ENCODE measurements at places on chromosomes 3 and 15.

GRCh38 chr3:21392526-21392925 is 358.5 kb downstream of the ZNF385D start:
- no peak for DNase-seq

GRCh38 chr15:79090487-79091203 is at the start of gene RASGRF1:
Gene RASGRF1 (minus strand): TSS chr15:79090780. CDS start chr15:79090498, 282 bp downstream.
- peak; percentile 26 for DNase-seq

- no peak for DNase-seq
Observed at GRCh38 chr3:52843108-52843865, 8.5 kb upstream of the MUSTN1 start.

- no peak for DNase-seq
Observed at GRCh38 chr15:89095073-89095472, 6.8 kb downstream of the ABHD2 start.

- no peak for DNase-seq
Observed at GRCh38 chr3:197505796-197506548, 49.8 kb downstream of the BDH1 start.

Data from NCI-H1105 treated with DMSO at 0.1 percent for 48 hours (cell line).